Activated CD4-positive, alpha-beta T cell treated with anti-CD3 and anti-CD28 coated beads, Interleukin-2, amount 50 U/mL, for 48 hours (primary cell): ENCODE measurements at places on chromosomes 4 and X.

- DNase-seq, result no peak
These were observed 44.6 kb downstream of the C4orf50 start for GRCh38 chr4:5973486-5974220.

- no peak for DNase-seq
These were observed 8.9 kb downstream of the POLA1 start for GRCh38 chrX:24702362-24703184.

DNA sequence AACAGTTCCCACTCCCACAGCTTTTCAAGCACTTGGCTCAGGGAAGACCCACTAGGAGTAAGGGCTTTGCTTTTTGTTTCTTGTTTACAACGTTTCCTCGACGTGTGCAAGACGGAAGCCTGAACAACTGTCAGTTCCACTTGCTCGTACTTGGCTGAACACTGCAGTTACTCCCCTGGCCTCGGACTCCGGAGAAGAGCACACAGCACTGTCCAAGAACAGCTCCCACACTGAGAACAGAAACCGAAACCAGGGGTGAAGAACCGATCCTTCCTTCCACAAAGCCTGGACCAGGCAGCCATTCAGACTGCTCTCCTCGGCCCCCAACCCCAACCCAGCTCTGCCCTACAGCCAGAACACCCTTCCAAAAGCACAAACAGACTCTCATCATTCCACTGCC lies 25.5 kb downstream of the IRF2 start:
- no peak for DNase-seq

GRCh38 chrX:115356369-115356768 lies 66.9 kb downstream of the LUZP4 start:
- DNase-seq, result no peak

- peak; percentile 11 for DNase-seq
These were observed 10.5 kb upstream of the MGST2 start for GRCh38 chr4:139655116-139655515.

DNA sequence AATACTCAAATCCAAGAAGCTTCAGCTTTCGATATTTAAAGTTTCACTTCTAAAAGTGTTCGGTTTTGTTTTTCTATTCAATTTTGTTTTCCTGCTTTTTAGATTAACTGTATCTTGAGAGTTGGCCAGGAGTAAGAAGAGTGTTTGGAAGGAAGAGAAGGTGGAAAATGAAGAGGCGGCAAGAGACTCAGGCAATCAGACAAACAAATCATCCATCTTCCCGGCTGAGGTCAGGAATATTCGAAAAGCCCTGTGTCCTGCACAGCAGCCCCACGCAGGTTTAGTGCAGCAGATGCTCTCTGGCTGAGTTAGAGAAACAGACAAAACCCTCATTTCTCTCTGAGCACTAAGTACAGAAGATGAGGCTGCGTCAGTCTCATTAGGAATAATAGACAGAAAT lies 330.3 kb upstream of the NOCT start:
- no peak for DNase-seq

DNA sequence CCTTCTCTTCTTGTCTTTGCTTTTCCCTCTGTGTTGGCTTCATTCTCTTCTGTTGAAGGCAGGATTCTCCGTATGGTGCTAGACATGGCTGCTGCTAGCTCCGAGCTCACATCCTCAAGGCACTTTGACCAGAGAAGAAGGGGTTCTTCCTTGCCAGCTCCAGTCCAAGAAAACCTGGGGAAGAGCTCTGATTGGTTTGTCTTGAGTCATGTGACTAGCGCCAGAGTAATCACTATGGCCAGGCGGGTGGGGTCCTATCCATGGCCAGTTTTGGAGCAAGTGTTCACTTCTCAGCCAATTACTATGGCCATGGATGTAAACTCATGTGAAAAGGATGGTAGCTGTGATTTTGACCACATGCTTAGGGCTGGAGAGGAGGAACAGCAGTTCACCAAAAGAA lies 74.2 kb downstream of the CT47B1 start:
- DNase-seq, result no peak

GRCh38 chrX:104172788-104173187 lies 6.5 kb downstream of the FAM199X start:
- DNase-seq, result no peak

DNA sequence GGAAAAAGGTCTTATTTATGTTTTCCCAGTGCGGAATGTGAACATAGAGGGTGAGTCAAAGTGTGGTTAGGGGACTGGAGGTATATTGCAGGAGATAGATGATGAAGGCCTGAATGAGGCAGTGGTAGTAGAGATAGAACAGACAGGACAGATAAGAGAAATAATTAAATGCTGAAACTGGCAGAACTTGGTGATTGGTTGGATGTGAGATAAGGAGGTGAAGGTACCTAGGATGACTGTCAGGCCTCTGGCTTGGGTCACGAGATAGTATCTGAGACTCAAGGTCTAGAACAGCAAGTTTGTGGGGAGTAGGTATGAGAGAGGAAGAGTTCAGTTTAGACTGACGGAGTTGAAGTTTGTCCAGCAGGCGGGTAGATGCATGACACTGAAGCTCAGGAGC lies 3.5 kb downstream of the MND1 start:
- DNase-seq, result no peak

GRCh38 chr4:153488006-153488891 lies 22.1 kb downstream of the TMEM131L start:
- peak; percentile 75 for DNase-seq

DNA sequence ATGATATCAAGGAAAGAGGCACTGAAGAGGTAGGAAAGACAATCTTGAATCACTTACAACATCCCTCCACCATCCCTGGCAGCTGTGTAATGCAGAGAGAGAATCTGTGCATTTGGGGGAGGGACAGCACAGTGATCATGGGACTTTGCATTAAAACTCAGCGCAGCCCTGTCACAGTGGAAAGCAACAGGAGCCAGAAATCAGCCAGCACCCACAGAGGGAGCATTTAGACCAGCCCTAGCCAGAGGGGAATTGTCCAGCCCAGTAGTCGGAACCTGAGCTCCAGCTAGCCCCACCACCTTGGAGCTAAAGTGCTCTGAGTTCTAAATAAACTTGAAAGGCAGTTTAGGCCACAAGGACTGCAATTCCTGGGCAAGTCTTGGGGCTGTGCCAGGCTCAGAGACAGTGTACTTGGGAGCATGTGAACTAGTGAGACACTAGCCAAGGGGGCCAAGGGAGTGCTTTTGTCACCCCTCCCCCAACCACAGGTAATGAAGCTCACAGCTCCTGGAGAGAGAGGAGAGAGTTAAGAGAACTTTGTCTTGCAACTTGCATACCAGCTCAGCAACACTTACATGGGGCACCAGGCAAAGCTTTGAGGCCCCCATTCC lies 83.9 kb upstream of the FAM241A start:
- no peak for DNase-seq

- DNase-seq, result no peak
These were observed 133.4 kb upstream of the MSX1 start for GRCh38 chr4:4726051-4726450.
